ENCODE measurements at places on chromosomes 5 and 9.

DNA sequence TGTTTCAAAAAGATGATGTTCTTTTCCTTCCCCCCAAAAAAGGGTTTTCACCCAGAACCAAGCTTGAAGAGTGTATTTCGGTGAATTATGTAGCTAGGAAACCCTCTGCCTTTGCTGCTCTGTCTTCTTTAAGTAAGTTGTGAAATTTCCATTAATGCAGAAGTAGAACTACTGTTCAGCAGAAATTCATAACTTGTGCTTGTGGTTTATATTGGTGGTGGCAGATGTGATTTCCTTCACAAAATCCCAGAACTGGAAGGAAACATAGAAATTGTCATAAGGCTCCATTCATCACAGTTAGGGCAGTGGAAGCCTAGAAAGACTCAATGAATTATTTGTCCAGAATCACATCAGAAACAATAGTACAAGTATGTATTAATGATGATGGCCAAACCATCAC, 42.1 kb upstream of the DAB2 start:
- no peak for DNase-seq

GRCh38 chr9:27351438-27351837, 54.5 kb upstream of the EQTN start:
- no peak for DNase-seq

GRCh38 chr5:94545870-94546625, 72.4 kb downstream of the KIAA0825 start:
- DNase-seq: no peak

- no peak for DNase-seq
Measured at GRCh38 chr5:73922224-73922623, 296.2 kb downstream of the ARHGEF28 start.

- DNase-seq: no peak
Measured at GRCh38 chr9:26725573-26725972, 167.0 kb downstream of the CAAP1 start.

DNA sequence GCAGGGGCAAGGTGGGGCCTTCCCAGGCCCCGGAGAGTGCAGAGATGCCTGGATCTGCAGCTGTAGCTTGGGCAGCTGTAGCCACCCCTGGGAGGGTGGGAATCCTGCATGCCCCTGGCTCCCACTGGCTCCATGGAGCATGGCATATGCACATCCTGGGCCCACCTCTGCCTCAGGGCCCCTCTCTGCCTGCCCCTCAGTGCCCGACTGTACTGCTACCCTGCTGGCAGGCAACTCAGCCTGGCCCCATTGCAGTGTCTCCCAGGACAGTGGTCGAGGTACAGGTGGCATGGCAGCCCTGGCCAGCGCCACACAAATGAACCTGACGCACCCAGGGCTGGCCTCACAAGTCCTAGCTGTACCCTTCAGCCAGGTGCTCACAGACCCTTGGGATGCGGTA, 23.9 kb downstream of the JMY start:
- no peak for DNase-seq

DNA sequence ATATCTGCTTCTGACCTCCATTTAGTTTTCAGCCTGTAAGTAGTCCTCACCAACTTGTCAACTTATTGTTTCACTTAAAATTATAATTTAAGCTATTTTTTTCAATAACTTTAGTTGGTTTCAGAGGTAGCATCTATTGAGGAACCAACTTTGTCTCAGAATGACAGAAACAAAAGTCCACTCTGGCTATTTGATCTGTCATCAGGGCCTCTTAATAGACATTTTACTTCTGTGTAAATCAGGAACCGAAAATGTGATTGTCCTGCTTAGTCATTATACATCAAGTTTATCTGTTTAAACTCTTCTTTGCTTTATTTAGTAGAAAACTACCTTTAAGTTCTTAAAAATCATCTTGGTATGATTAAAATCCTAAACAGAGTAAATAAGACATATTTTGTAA, 820.8 kb upstream of the EDIL3 start:
- DNase-seq: no peak

GRCh38 chr5:67160272-67160671, 36.3 kb downstream of the CD180 start:
- no peak for DNase-seq

- DNase-seq: peak; percentile 66
Measured at GRCh38 chr5:52989025-52989780, at the start of gene ITGA2. Gene ITGA2, plus strand, starts transcription at chr5:52989352. Its CDS starts 117 bp downstream, at chr5:52989469.
